Smooth muscle cell of the pulmonary artery (primary cell): ENCODE measurements at places on chromosomes 3 and 15. TPM values are rescaled to one million over a fixed set of nuclear protein-coding genes. Genes with fewer than 3 reads are reported as not detected.

Gene CPLX3
- total RNA-seq: not detected in 2 replicates

Gene SLC30A4
- 17.2 and 19.4 TPM in 2 replicates for total RNA-seq

Gene WDR93
- 0.07 TPM in 1 of 2 replicates, not detected in the other for total RNA-seq

Gene SLC9A9
- total RNA-seq: 2.4 and 6.6 TPM in 2 replicates

Gene ITIH1
- total RNA-seq: 0.17 and 0.33 TPM in 2 replicates

Gene ECE2
- total RNA-seq: 0.17 TPM in 1 of 2 replicates, not detected in the other

Gene SPPL2A
- total RNA-seq: 135 and 157 TPM in 2 replicates

Gene CFAP91
- total RNA-seq: 0.59 and 0.72 TPM in 2 replicates

Gene PLXND1
- total RNA-seq: 316 and 444 TPM in 2 replicates

Gene KLHL40
- total RNA-seq: not detected in 2 replicates

Gene FRG2C
- not detected in 2 replicates for total RNA-seq
